ENCODE measurements at places on chromosomes 5 and 9.

GRCh38 chr5:143592648-143593047 lies 189.2 kb upstream of the NR3C1 start:
- DNase-seq, result no peak

GRCh38 chr9:737400-738120 lies 103.9 kb upstream of the DMRT1 start:
- no peak for DNase-seq

DNA sequence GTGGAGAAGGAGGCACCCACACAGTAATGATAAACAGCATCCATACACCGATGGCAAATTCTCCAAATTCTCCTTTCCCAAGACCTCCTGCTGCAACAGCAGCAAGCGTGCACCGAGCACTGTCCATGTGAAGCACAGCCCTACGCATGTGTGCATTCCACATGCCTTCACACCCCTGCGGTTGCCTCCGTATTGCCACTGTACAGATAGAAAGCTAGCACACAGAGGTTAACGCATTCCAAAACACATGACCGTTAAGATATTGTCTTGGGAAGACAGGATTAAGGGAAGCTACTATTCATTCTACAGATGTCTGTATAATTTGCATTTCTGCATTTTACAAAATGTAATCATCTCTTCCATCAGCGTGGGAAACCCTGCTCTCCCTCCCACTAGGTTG lies 6.6 kb downstream of the FLT4 start:
- no peak for DNase-seq

GRCh38 chr9:9257999-9258498 lies 1354.8 kb downstream of the PTPRD start:
- DNase-seq, result no peak

DNA sequence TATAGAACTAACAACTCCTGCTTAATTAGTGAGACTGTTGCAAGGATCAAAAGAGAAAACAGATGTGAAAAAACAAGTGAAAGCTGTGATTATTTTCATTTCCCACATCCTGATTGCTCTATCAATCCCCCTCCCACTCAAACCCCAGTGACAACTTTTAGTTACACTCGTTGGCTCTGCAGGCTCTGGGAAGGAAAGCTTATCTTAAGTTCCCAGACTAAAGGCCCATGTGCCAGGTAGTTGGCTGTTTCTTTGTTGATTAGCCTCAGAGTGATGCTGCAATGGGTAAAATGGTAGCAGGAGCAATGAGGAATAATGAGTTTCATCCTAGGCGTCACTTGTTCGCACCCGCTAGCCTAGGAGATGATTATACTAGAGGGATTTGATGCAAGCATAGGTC lies 133.3 kb upstream of the IFNE start:
- no peak for DNase-seq

GRCh38 chr9:82254646-82255367 lies 266.2 kb downstream of the SPATA31D1 start:
- DNase-seq, result no peak

GRCh38 chr5:151060742-151061141 lies 20.1 kb downstream of the TNIP1 start:
- no peak for DNase-seq

DNA sequence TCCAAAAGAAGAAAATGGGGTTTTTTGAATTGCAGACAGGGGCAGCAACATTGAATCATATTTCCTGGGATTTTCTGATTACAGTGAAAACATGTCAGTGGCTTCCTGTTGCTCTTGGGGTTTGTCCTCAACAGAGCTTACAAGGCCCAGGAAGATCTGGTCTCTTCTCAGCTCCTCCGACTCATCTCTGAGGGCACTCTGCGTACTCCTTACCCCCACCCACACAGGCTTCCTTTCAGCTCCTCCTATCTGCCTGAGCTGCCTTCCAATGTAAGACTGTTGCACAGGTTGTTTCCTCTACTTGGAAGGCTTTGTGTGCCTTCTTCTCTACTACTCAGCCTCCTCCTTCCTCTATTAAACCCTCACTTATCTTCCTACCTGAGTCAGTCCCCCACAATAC lies 245.1 kb upstream of the MEF2C start:
- no peak for DNase-seq

- no peak for DNase-seq
Observed at GRCh38 chr5:88820581-88820980, 62.4 kb downstream of the MEF2C start.

- no peak for DNase-seq
Observed at GRCh38 chr9:9284201-9284600, 1328.6 kb downstream of the PTPRD start.

- DNase-seq, result peak; percentile 74
Observed at GRCh38 chr5:151092762-151093161, 11.9 kb upstream of the TNIP1 start.

DNA sequence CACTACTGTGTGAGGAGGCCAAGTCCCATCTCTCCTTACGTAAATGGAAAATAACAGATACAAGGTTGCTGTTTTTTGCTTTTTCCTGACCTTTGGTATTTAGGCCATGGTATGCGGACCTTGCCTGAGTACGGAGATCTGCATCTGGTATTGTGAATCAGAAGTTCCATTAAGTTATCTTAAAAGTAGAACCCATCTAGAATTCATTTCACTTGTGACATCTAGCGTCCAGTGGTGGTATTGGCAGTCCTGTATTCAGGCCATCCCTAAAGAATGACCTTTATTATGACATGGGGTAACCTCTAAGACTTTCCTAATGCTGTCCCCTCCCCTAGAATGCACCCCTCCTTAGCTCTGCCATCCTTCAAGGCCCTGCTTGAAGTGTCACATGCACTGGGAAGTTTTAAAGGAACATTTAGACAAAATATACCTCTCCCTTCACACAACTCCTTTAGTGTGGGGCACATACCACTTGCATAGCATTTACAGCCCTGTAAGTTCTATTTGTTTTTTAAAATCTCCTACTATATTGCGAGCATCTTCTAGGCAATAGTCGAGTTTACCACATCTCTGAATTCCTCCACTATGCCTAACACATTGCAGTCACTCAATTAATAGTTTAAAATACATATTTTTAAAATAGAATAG lies 1.9 kb upstream of the SPDL1 start:
- DNase-seq, result peak; percentile 70

DNA sequence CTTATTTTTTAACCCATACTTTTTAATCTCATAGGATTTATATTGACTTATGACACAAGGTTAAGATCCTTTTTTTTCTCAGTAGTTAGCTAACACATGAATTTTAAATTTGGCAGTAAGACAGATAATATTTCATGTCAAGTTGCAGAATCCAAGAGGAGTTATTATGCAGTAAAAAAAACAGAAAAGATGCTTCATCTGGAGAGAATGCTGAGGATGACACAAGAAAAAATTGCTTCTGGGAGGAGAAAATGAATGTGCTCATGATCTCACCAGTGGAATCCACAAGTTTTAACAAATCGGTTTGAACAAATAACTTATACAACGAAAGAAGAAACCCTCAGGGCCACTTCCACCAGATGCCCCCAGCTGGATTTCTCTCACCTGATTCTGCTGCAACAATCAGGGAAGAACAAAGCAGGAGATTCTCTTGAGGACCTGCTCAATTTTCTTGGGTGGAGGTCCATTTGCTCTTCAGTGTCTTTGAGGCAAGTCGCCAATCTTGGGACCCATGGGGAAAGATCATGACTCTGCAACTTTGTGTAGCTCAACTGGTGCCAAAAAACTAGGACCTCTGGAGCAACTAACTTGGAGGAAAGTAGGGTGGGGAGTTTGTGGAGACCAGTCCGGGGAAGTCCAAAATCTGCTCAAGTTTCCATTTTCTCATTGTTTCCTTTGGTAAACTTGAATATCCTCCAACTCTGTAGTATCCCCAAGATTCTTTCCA lies 50.5 kb upstream of the TNFSF15 start:
- DNase-seq, result peak; percentile 72

DNA sequence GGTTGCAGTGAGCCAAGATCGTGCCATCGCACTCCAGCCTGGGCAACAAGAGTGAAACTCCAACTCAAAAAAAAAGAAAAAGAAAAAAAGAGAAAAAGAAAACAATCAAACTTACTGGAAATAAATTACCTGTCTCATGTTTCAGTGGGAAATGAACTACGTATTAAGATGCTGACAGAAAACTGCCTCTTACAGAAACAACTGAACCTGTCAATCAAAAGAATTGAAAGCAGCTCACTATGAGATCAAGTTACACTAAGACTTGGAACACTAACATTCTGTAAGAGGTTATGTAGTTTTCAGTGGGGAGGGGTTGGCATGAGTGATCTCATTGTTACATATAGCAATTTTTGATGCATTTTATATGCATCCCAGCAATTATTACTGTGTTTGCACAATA lies 64.4 kb upstream of the SPATA31E1 start:
- no peak for DNase-seq

DNA sequence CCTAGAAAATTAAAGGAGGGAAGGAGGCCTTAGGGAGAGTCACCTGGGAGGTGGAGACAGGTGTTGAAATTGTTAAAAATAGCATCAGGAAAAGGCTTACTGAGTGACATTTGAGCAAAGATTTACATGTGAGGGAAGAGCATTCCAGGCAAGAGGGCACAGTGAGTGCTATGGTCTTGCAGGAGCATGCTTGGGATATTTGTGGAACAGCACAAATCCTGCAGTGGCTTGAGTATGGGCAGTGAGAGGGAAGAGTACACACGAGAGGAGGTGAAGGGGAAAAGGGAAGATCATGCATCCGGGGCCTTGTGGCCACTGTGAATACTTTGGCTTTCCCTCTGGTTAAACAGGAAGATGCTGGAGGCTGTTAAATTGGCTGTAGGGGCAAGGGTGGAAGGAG lies 36.6 kb downstream of the ACER2 start:
- DNase-seq, result no peak

DNA sequence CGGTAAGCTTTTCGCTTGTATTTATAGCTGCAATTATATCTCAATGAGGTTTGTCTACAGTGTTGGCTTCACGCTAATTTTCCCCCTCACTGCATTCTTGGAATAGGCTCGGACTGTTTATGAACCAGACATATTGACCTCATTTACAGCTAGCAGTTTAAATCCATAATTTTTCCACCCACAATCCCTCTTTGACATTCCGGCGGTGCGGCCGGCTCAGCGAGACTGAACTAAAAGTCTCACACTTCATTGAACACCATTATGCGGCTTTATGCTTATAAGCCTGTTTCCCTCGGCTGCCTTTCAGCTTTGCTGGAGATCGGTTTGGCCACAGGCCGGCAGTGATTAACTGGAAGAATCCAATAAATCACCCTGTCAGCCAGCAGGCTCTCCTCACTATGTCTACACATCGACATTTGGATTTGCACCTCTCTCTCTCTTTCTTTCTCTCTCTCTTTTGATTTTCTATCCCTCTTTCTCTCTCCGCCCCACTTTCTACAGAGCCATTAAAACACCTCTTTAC lies 315.0 kb upstream of the TLE4 start:
- DNase-seq, result no peak

DNA sequence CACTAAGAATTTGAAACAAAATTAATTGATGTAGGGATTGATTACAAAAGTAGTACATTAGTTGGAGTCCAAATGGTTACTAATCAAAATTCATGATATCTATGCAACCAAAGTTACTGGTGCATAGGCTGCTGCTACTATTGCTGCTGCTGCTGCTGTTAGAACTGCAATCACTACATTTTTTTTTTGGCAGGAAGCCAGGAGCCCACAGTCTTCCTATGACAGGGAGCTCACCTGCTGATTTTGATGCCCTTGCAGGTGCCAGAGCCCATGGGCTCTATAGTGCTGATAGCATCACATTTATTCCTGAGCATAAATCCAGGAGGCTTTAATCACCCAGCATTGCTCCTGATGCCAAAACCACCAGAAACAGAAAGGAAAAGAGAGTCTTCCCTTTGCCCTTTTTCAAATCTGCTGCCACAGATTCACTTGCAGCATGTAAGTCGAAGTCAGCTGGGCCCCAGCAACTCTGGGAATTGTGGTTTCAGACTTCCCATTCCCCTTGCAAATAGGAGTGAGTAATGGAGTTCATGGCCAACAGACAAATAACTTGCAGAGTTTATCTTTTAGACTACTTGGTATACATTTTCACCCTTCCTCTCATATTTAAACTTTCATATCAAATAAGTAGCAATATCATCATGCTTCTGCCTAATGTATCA lies 17.6 kb downstream of the SLCO6A1 start:
- DNase-seq, result no peak

DNA sequence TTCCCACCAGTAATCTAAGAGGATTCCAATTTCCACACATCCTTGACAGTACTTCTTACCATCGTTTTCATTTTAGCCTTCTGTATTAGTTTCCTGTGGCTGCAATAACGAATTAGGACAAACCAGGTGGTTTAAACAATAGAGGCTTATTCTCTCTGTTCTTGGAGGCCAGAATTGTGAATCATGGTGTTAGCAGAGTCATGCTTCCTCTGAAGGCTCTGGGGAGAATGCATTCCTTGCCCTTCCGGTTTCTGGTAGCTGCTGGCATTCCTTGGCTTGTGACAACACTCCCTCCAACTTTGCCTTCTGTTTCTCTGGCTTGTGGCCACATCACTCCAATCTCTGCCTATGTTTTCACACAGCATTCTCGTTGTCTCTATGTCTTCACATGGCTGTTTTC lies 23.5 kb downstream of the RIGI start:
- no peak for DNase-seq

- DNase-seq, result no peak
Observed at GRCh38 chr5:78419396-78419795, 59.0 kb downstream of the SCAMP1 start.

- no peak for DNase-seq
Observed at GRCh38 chr5:102850503-102850902, 95.4 kb downstream of the PAM start.

DNA sequence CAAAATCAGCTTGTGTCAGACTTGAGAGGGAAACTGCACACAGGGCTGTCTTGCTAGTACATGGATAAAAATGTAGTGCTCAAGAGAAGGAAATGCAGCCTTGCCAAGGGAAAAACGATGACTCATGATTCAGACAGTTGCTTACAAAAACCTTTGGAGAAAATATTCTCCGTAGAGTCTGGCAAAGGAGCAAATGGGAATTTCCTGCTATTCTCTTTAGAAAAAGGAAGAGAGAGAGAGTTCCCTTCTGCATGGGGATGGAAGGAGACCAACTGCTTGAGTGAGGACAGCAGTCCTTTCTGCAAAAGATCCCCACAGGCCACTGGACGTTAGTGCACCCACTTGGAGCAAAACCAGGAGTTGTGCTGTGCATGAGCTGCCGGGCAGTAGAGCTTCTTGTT lies 7.6 kb downstream of the IFNB1 start:
- peak; percentile 80 for DNase-seq

- no peak for DNase-seq
Observed at GRCh38 chr5:93715761-93716160, 25.6 kb downstream of the POU5F2 start.

- no peak for DNase-seq
Observed at GRCh38 chr5:97764700-97765099, 581.7 kb upstream of the RIOK2 start.

DNA sequence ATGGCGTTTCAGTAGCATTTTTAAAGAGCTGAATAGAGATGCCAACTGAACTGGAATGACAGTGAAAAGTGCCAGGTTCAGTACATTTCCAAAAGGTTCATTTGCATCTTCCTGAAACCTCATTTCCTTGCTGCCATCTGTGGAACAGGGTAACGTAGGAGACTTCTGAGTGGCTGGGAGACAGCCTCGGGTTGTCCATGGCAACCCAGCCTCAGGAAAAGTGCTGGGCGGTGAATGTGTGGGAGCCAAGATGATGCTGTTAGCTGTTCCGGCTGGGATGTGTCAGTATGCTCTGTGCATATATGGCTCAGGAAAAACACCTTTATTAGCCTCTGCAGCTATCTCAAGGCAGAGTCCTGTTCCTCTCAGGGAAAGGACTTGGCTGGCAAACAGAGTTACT lies 87.5 kb downstream of the KLHL3 start:
- DNase-seq, result no peak
